COLO829 (cell line): ENCODE measurements at places on chromosomes 6 and 20.

DNA sequence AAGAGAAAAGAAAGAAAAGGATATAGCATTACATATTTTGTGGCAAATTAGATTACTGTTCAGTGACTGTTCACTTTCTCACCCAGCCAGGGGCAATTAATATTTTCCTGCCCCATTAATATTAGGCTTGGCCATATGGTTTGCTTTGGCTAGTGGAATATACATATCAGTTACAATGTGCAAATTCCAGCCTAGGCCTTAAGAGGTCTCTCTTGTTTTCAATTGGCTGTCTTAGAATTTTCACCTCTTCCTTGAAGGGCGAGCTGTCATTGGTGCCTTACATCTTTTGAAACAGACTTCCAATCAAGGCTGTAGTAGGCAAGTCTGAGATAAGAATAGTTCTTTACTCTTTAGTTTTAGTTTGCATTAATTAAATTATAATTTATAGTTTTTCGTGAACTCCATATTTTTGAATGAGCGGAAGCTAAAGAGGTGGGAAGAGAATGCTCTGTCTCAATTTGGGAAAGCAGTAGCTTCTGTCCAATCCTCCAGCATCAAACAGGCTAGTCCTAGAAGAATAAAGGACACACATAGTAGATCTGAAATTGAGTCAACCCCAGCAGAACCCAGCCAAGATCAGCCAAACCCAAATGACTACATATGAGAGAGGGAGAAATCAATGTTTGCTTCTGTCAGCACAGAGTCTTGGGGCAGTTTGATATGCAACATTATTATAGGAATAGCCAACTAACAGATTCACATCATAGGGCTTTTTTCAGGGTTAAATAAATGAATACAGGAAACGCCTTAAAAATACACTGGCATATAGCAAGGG is 6.3 kb upstream of the CSNK2A1 start:
- no peak for DNase-seq

DNA sequence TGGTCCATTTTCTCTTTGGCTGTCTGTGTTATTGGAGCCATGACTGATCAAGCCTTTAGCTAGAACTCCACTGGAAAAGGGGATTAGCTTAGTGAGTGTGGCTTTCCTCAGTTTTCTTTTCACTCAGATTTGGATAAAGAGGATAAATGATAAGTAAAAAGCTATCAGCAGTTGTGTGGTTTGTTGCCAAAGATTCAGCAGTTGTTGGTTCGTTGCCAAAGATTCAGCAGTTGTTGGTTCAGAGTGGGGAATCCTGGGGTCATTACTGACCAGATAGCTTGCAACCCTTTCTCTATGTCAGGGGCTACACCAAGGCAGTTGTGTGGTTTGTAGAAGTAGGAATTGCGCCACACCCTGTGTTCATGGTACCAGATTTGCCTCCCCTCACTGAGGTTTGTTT is 107.7 kb upstream of the SCP2D1 start:
- no peak for DNase-seq

DNA sequence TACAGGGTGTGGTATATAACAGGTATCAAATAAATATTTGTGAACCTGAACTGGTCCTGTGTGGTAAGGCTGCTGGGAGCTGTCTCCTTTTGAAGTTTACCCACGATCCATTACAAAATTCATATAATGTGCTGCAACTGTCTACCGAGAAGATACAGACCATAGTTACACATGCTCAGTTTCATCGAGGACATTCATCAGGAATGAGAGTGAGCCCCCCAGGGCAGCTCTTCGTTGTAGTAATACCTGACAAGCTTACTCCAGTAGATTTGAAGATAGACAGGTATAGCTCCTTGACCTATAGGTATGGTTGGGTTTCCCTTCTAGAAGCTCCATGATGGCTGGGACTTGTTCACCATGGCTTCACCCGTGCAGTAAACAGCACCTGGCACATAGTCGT is 25.7 kb downstream of the ARMC2 start:
- DNase-seq = no peak

- DNase-seq = no peak
These were observed 65.3 kb downstream of the BTBD3 start for GRCh38 chr20:11982955-11983470.

DNA sequence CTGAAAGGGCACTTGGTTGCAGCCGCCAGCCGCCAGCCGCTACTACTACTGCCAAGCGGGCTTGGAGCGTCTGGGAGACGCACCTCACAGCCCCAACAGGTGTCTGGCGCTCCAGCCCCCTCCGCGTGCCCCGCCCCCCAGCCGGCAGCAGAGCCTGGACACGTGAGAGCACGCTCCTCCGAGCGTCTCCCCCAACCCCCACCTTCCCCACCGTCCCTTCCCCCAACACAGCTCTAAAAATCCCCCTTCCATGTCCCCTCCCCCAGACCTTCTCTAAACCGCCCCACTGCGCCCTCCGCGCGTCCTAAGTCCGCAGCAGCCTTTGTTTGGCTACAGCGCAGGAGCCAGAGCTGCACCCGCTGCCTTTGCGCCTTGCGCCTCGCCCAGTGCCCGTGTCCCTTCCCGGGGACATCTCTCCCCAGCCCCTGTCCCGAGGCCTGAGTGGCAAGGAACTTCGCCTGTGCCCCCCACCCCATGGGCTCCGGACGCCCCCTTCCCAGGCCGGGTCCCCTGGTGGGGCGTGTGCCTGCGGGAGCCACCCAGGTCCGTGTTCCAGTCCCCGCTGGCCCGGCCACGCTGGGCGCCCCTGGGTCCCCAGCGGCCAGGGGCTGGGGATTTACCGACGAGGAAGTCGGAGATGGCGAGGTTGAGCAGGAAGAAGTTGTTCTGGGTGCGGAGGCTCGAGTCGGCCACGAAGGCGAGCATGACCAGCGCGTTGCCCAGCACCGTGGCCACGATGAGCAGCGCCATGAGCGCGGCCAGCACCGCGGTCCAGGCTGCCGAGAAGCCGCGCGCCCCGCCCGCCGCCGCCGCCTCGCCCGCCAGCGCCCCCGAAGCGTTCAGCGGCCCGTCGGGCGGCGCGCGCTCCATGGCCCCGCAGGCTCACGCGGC is 732 bp downstream of the HRH3 start:
- DNase-seq = no peak

DNA sequence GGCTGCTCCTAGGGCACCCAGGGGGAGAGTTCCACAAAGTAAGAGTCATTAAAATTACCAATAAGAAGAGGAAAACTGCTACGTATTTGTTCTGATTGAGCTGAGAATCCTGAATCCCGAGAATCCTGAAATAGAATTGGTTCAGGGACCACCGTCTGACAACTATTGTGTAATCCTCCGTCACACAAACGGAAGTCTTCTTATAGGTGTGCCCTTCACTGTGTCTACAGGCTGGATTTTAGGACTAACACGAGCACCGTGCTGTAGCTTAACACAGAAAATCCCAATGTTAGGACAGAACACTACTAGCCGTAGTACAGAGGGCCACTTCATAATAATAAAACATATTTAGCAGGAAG is 50.6 kb upstream of the RNF182 start:
- no peak for DNase-seq

DNA sequence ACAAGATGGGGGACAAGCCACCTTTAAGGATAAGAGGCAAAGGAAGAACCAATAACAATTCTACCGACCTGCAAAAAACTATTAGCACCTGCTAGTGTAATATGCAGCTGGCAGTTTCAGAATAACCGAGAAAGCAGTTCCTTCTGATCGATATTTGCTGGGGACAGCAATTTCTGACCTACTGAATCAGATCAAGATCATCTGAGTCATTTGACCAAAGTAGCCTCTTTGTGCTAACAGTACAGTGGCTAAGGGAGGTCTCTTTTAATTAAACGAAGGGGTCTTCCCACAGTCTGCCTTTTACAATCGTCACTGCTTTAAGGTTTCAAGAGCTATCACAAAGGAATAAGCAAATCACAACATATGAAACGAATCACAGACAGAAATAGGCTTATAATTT is 318.9 kb downstream of the BTBD9 start:
- no peak for DNase-seq

- no peak for DNase-seq
These were observed 73.4 kb upstream of the RNF24 start for GRCh38 chr20:4088766-4089165.

GRCh38 chr6:127397729-127398630 is 54.6 kb upstream of the ECHDC1 start:
- no peak for DNase-seq

- no peak for DNase-seq
These were observed 7.6 kb downstream of the MYL9 start for GRCh38 chr20:36548704-36549627.

DNA sequence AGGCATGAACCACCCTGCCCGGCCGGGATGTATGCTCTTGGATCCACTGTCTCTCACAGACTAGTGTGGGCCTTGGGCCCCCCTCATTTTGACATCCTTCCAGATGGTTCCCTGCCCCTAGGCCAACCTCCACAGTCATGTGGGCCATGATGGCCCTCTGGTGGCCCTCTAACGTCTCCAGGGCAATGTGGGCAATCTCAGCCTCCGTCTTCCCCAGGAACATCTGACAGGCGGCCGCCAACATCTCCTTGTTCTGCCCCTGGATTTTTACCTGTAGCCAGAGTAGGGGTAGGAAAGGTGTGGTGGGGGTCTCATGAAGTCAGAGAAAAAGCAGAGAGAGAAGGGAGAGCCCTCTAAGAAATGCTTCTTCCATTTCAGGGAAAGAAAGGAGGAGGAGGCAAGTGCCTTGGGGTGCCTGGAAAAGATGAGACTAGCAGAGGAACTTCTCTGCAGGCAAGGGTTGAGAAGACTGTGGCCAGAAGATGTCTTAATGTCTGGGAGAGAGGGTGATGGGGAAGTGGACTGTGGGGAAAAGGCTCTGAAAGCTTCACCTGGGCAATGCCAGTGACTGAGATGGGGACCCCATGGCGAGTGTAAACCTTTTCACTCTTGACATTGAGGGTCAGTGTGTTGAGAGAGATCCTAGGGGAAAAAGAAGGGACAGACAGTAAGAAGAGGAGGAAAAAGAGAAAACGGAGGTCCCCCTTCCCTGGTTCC is 1.3 kb downstream of the FLOT1 start:
- DNase-seq = no peak

DNA sequence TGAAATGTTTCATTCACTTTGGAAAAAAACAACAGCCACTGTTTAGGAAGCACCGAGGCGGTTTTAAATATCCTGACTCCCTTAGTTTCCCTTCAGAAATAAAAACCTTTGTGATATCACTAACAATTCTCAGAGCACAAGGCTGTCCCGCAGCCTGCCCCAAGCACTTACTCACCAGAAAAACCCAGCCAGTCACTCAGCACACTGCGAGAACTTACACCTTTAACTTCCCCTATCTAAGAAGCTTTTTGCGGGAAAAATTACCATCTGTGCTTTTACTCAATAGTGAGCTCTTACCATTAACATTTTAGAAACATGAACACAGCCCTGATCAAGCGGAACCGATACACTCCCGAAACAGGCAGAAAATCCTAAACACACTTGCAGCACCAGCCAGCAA is 9.3 kb downstream of the ZBTB46 start:
- no peak for DNase-seq

GRCh38 chr20:35598476-35598875 is 17.2 kb upstream of the SPAG4 start:
- no peak for DNase-seq

DNA sequence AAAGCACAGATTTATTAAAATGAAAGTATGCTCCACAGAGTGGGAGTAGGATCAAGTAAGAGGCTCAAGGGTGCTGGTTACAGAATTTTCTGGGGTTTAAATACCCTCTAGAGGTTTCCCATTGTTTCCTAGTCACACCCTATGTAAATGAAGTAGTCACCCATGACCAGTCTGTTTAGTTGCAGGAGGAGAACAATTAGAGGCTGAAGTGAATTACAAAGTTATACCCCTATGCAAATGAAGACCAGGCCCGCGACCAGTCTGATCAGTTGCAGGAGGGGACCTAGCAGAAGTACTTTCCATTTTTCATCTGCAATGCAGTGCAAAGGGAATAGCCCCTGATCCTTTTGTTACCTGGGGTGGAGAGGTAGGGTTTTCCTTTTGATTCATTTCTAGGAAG is 11.8 kb upstream of the FILIP1 start:
- DNase-seq = no peak

DNA sequence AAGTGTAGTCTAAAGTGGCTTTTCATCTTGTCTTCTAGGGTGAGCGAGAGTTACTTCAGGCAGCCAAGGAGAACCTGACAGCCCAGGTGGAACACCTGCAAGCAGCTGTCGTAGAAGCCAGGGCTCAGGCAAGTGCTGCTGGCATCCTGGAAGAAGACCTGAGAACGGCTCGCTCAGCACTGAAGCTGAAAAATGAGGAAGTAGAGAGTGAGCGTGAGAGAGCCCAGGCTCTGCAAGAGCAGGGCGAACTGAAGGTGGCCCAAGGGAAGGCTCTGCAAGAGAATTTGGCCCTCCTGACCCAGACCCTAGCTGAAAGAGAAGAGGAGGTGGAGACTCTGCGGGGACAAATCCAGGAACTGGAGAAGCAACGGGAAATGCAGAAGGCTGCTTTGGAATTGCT is 27.1 kb downstream of the C20orf173 start:
- no peak for DNase-seq

GRCh38 chr6:15736297-15736696 is 73.5 kb upstream of the DTNBP1 start:
- no peak for DNase-seq

DNA sequence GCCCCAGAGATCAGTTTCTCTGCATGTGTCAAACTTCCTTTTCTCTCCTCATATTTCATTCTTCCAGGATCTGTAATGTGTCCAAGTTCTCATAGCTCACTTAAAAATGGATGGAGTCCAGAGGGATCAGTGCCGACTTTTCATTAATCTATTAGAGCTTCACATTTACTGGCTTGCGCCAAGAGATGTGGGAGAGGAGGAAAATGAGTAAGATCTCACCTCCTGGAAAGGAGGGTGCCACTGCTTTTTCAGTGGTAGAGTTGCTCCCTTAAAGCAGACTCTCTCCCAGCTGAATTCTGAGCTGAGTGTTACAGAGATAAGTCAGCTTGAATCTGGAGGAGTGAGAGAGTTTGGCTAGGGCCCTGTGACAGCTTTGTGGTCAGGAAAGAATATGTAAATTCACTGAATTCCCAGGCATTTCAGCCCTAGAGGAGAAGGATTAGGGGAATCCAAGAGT is 175.9 kb downstream of the SOX4 start:
- DNase-seq = no peak

- peak; percentile 67 for DNase-seq
These were observed 45.8 kb downstream of the QKI start for GRCh38 chr6:163460307-163460782.

- DNase-seq = no peak
These were observed 11.9 kb upstream of the ME1 start for GRCh38 chr6:83442752-83443151.

- no peak for DNase-seq
These were observed 6.6 kb downstream of the FOXS1 start for GRCh38 chr20:31838646-31839292.

GRCh38 chr6:44272999-44273566 is 2.8 kb downstream of the TMEM151B start:
- no peak for DNase-seq

DNA sequence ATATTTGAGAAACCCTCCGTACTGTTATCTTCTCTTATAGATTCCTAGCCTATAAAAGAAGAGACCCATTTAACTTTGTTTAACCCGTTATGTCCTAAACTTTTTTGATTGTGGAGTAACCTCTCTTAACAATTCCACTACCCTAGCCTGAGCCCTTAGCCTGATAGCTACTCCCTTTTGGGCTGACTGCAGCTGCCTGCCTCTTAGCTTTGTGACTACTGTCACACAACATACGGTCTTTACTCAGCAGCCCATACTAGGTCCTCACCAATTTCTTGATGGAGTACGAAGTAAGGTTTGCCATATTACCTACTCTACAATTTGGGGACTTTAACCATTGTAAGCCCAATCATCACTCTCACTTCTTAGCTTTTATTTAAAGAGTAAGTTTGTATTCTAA is 72.7 kb downstream of the QRSL1 start:
- no peak for DNase-seq

- no peak for DNase-seq
These were observed 196.9 kb downstream of the AKAP7 start for GRCh38 chr6:131331873-131332781.
